Smooth muscle cell of trachea (primary cell): ENCODE measurements at places on chromosomes 16 and 17. TPM values are rescaled to one million over a fixed set of nuclear protein-coding genes. Genes with fewer than 3 reads are reported as not detected.

The BRIP1 gene
- total RNA-seq, result 0.99 and 11.6 TPM in 2 replicates

The HAGH gene
- 25.9 and 33.9 TPM in 2 replicates for total RNA-seq

The PHF23 gene
- 47.3 and 68.5 TPM in 2 replicates for total RNA-seq

The JUP gene
- 5.3 and 5.4 TPM in 2 replicates for total RNA-seq

The ADAD2 gene
- total RNA-seq, result not detected in 2 replicates

The FOXC2 gene
- total RNA-seq, result 0.66 and 1.0 TPM in 2 replicates

The MT1A gene
- total RNA-seq, result 1.5 and 1.7 TPM in 2 replicates

The EVI2B gene
- total RNA-seq, result 0.29 TPM in 1 of 2 replicates, not detected in the other

The ZPBP2 gene
- not detected in 2 replicates for total RNA-seq

The SLC16A13 gene
- total RNA-seq, result 0.44 and 2.0 TPM in 2 replicates

The SLC13A5 gene
- not detected in 2 replicates for total RNA-seq

The KAT2A gene
- total RNA-seq, result 7.0 and 10.8 TPM in 2 replicates

The HOXB1 gene
- not detected in 2 replicates for total RNA-seq

The CCDC200 gene
- not detected in 2 replicates for total RNA-seq

The TBC1D3C gene
- not detected in 2 replicates for total RNA-seq

The PLD6 gene
- 3.1 and 4.5 TPM in 2 replicates for total RNA-seq

The RNF222 gene
- total RNA-seq, result not detected in 2 replicates

The ASPA gene
- total RNA-seq, result 1.2 and 1.8 TPM in 2 replicates

The KRT9 gene
- not detected in 2 replicates for total RNA-seq

The FAM222B gene
- 4.0 and 5.2 TPM in 2 replicates for total RNA-seq

The FAM20A gene
- total RNA-seq, result 16.9 and 25.1 TPM in 2 replicates

The PRAC1 gene
- not detected in 2 replicates for total RNA-seq

The MLST8 gene
- 30.8 and 33.6 TPM in 2 replicates for total RNA-seq

The BCL7C gene
- total RNA-seq, result 40.5 and 50.5 TPM in 2 replicates
